Brain pericyte (primary cell): ENCODE measurements at places on chromosomes 6 and 20.

DNA sequence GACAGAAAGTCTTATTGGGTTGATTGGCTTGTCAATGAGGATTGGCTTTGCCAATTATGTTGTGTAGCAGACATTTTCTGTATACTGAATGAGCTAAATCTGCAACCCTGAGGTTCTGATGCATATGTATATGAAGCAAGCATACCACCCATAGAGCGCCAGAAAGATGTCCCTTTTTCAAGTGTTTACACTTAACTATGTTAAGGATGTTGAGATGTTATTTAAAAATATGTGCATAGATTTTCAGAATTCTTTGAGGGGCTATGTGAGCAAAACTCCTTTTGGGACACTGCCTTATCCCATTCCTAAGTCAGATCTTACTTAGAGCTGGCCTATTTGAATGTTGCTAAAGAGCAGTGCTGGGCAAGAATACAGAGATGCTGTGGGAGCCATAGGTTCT lies 1.9 kb downstream of the AIG1 start:
- DNase-seq: no peak

DNA sequence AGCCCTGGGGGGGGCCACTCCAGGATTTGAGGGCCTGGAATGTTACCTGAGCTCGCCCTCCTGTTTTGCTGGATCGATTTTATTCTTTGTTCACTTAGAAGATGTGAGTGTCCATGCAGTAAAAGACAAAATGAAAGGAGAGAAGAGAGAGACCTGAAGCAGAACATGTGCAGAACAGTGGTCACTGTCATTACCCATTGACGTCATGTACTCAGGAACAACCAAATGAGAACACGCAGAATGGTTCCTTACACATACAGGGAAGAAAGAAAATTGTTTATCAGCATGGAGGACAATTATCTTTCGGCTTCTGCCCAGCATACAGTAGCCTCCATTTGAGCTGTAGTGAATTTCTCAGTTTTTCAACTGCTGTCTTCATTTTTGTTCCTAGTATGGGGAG lies 258.1 kb downstream of the FNDC1 start:
- no peak for DNase-seq

DNA sequence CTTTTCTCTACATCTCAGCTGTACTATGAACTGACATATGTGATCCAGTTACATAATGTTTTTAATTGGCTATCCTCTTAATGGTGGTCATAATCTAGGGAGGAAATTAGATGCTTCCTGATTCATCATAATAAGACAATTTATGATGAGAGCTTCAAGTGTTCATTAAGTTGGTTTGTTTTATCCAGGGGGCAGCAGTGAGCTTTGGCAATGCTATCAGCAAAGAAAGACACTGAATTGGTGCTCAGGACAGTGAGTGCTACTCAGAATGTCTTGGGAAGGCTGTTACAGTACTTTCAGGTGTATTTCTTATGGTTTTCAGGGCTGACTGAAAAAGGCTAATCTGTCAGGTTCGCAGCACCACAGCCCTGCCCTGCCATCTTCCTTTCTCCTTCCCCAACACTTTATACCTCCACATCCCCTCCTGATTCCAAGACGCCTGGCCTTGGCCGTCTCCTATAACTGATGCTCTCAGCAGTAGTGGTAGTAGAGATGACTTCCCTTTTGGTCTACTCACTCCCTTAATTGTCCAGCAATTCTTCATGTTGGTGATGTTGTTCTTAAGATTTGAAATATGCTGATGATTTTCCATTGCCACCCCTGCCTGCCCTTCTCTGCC lies 67.0 kb upstream of the TNFAIP3 start:
- DNase-seq: no peak

GRCh38 chr20:22931653-22932608 lies 103.2 kb upstream of the SSTR4 start:
- no peak for DNase-seq

DNA sequence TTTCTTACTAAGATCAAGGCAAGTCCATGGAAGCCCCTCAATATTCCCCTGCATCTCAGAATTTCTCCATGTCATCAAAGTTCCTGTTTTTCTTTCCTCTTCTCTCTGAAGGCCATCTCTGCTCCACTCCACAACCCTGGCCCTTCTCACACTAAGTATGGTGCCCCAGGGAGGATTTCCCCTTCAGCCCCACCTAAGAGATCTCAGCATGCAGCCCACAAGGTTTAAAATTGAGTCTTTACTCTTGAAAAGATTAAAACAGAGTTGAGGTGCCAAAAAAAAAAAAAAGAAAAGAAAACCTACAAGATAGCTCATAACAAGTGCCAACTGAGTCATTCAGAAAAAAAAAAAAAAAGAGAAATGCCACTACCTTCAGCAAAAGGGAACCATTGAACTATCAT lies 36.5 kb upstream of the TNFAIP3 start:
- no peak for DNase-seq

DNA sequence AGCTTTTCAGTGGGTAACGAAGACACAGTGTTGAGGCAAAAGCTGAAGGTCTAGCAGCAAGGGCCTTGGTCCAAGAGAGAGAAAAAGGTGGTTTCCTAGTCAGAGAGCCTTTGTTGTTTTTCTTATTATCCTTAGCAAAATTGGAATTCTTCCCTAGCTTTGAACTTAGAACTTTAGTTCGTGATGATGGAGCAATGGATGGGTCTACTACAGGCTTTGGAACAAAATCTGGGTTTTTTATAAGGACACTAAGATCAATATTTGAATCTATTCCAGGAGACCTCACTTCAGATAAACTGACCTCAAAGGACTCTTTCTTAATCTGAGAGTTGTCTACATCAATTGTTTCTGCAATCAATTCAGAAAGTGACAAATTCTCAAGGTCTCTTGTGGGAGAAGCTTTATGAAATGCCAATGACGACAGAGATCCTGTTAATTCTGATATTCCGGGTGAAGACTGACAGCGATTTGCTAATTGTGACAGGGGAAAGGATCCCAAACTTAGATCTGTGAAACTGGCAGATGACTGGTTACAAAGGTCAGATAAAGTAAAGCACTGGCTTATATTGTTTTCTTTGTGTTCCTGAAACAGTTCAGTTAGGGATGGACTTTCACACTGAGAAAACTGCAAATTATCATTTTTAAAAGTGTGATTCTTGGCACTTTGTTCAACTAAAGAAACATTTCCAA lies 17.7 kb downstream of the HBS1L start:
- no peak for DNase-seq

DNA sequence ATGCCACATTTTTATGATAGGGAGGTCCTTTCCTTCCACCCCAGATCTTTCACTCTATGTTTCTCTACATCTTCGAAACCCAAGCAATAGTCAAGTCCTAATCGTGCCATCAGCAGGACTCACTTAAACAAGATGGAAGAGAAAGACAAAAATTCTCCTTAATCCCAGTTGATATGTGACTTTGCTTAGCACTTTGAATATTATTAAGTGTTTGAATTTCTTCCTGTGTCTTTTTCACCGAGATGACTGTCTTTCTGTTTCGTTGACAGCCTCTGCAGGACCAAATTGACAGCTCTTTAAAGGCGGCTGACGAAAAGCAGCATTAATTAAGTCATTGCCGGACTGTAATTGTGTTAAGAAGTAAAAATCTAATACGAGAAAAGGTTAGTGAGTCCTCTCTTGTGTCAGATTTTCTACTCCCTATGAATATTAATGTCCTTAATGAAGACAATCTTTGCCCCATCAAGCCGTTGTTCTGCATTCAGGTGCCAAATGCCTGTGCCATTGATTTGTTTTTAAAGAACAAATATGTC lies 208.8 kb upstream of the TSHZ2 start:
- DNase-seq: no peak

- DNase-seq: no peak
Observed at GRCh38 chr6:1917626-1918371, 308.1 kb downstream of the FOXC1 start.

- DNase-seq: no peak
Observed at GRCh38 chr20:41572010-41572572, 46.1 kb downstream of the CHD6 start.

DNA sequence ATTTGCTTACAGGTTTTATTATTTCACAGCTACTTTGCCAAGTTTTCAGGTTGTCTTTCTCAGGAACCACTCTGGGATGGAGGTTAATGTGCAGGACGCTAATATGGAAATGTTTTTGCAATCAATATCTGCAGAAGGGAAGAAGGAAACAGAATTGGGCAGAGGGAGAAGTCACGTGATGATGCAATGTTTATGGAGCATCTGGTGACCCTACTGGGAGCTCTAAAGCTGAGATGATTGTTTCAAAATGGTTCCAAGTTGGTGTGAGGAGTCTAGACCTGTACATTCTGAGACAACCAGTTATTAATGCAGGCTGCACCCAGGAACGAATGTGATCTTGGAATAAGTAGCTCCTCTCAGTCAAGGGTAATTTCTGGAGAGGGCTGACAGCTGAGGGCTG lies 905.4 kb upstream of the FLRT3 start:
- DNase-seq: no peak

GRCh38 chr6:90019216-90019615 lies 124.9 kb downstream of the GJA10 start:
- no peak for DNase-seq

GRCh38 chr6:4608361-4609115 lies 167.7 kb upstream of the CDYL start:
- no peak for DNase-seq

DNA sequence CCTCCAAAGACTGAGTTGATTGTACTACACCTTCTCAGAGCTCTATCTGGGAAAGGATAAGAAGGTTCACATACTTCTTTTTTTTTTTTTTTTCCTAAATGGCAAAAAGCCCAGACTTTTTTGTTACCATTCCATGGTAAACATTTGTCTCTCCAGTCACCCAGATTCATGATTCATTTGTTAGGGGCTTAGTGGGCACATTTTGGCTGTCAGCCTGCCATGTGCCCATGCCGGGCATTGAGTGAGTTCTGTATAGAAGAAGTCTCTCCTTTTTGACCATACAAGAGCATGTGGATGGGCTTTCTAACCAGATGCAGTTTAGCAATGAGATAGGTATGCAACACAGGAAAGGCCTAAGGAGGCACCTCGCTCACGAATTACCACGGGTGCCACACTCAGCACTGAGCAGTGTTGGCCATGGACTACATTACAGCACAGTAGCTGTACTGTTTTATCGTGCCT lies 447.5 kb upstream of the HSF2 start:
- DNase-seq: peak; percentile 39

DNA sequence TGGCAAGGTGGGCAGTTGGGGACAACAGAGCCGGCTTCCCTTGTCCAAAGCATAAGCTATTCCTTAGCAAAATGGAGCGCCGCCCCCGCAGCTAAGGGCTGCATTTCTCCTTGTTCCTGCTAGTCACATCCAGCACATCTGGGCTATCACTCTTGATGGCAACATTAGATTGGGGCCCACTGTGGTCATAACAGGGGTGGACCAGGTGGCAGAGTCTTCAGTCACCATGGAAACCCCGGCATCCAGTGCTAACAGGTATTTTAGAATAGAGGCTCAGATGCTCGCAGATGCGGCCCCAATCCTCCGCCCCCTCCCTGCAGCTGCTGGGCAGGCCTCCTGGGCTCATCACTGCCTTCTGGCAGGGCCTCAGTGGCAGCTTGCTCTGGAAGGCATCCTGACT lies 168.2 kb upstream of the PROKR2 start:
- no peak for DNase-seq

DNA sequence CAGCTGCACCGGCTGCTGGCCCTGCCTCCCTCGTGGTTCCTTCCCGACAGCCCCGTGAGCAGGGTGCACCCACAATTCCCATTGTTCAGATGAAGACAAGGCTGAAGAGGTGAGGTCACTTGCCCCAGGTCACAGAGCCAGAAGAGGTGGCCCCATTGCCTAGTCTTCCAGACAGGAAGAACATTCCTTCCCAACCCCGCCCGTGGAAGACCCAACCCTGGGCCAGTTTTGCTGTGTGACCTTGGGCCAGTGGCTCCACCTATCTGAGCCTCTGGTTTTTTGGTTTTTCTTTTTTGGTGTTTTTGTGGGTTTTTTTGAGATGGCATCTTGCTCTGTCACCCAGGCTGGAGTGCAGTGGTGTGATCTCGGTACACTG lies 61.7 kb downstream of the RIPOR3 start:
- DNase-seq: no peak

DNA sequence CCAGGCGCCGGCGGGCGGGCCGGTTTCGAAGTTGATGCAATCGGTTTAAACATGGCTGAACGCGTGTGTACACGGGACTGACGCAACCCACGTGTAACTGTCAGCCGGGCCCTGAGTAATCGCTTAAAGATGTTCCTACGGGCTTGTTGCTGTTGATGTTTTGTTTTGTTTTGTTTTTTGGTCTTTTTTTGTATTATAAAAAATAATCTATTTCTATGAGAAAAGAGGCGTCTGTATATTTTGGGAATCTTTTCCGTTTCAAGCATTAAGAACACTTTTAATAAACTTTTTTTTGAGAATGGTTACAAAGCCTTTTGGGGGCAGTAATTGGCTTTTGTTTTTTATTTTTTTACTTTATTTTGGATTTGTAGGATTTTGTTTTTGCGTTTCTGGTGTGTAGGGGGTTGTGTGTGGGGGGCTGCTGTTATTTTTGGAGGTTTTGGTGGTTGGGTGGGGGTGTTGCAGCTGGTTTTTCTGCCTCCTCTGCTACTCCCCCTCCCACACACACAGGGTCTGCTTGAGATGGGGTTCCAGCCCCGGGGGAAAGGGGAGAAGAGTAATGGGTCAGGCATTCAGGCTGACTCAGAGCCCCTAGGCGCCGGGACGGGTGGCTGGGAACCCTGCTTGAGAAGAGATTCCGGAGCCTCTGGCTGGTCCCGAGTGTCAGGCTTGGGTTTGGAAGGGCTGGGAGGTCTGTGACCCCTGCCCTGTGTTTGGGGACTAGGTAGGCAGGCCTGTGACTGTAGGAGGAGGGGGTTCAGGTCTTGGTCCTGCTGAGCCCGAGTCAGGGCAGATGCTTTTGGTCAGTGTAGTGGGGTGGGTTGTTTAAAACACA lies 2.0 kb downstream of the CEBPB start:
- no peak for DNase-seq

GRCh38 chr6:151109361-151109760 lies 130.4 kb upstream of the AKAP12 start:
- no peak for DNase-seq

- no peak for DNase-seq
Observed at GRCh38 chr20:10927011-10927583, 253.3 kb upstream of the JAG1 start.

DNA sequence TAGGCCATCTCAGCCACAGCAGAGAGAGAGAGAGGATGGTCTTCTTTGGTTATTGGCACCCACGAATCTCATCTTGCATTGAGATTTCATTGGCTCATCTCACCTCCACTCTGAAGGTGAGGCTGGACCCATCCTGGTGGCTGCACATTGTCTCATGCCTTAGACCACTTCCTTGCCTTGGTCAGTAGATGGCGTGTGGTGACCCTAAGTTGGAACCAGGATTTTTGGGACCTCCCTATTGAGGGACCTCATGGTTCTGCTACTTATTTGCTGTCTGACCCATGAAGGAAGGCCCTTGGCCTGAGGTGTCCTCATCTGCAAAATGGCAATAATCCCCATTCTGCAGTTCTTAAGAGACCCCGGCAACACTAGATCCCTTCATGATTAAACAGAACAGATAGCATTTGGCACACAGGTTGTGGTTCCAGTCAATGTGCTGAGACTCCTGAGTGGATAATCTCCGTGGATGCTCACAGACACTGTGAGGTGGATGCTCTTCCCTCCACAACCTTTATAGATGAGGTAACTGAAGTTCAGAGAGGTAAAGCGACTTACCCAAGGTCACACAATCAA lies 21.5 kb upstream of the AAR2 start:
- no peak for DNase-seq
